ENCODE measurements at places on chromosomes 4 and X.

GRCh38 chr4:7571001-7571400, 136.3 kb upstream of the PSAPL1 start:
- DNase-seq = no peak

- no peak for DNase-seq
These were observed 36.3 kb downstream of the POU4F2 start for GRCh38 chr4:146674829-146675570.

- peak; percentile 24 for DNase-seq
These were observed 37.9 kb downstream of the RAB40AL start for GRCh38 chrX:102975016-102975415.

DNA sequence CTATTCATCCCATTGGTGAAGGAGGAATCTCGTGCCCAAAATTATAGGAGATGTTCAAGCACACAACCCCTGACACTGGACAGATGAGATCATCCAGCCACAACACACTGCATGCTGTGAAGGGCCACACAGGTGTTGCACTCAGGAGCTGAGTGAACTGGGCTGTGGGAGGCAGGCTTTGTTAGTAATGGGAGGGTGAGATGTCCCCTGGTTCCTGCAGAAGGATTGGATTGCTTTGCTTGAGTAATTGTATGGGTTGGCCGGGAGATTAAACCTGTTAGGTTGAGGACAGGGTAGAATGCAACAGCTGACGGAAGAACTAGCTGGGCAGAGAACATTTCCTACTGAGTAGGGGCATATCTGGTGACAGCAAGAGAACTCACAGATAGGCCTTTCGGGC, 152.2 kb downstream of the TACR3 start:
- no peak for DNase-seq

DNA sequence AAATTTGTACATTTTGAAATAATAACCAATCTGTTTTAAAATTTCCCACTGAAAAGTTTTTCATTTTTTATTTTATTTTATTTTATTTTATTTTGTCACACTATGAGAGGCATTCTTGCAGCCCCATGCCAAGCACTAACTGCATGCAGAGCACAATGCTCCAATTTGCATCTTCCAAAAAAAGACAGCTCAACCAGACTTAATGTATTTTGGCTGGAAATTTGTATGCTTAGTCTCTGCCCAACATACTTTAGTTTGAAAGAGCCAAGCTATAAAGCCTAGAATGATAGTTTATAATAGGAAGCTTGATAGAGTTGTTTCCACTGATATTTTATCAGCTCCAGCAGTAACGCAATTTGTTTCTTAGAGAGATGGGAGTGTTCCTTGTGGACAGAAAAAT, 235.5 kb downstream of the GALNTL6 start:
- no peak for DNase-seq

DNA sequence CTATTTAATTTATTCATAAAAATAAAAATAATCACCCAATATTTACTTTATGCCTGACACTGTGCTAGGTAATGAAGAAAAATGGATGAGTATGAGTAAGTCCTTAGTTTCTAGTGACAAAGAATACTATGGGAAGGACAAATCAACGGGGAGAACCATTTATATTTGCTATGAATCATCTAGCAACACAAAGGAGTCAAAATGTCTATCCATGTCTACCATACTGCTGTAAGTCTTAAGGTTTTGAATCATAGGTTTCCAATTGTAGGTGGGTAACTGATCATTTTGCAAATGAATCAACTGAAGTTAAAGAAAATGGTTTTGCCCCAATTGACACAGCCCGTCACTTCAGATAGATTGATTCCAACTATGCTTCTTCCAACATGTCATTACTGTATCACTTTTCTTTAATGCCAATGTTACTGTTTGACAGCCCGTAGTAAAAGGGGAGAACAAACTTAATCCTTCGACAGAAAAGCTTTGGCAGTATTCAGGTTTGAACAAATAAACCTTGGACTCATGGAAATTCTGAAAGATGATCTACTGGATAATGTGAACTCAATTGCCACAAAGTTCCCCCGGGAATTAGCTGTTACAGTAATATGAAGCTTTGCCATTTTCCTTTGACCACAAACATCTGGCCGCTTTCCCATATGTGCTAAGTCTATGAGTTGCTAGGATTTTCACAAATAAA, 3.2 kb downstream of the TDO2 start:
- peak; percentile 99 for DNase-seq

- no peak for DNase-seq
These were observed 30.3 kb downstream of the CCNG2 start for GRCh38 chr4:77187322-77187721.

GRCh38 chr4:146481246-146481645, 40.5 kb downstream of the SLC10A7 start:
- no peak for DNase-seq

DNA sequence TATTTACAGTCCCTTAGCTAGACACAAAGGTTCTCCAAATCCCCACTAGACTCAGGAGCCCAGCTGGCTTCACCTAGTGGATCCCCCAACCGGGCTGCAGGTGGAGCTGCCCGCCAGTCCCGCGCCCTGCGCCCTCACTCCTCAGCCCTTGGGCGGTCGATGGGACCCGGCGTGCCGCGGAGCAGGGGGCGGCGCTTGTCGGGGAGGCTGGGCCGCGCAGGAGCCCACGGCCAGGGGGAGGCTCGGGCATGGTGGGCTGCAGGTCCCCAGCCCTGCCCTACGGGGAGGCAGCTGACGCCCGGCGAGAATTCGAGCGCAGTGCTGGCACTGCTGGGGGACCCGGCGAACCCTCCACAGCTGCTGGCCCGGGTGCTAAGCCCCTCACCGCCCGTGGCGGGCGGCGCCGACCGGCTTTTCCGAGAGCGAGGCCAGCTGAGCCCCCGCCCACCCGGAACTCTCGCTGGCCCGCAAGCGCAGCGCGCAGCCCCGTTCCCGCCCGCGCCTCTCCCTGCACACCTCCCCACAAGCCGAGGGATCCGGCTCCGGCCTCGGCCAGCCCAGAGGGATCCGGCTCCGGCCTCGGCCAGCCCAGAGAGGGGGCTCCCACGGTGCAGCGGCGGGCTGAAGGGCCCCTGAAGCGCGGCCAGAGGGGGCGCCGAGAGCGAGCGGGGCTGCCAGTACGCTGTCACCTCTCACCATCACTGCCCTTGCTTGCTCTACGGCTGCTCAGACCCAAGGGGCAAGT, 39.4 kb downstream of the WFS1 start:
- DNase-seq = no peak

- peak; percentile 44 for DNase-seq
These were observed 76.1 kb downstream of the CHST7 start for GRCh38 chrX:46649421-46650260.

DNA sequence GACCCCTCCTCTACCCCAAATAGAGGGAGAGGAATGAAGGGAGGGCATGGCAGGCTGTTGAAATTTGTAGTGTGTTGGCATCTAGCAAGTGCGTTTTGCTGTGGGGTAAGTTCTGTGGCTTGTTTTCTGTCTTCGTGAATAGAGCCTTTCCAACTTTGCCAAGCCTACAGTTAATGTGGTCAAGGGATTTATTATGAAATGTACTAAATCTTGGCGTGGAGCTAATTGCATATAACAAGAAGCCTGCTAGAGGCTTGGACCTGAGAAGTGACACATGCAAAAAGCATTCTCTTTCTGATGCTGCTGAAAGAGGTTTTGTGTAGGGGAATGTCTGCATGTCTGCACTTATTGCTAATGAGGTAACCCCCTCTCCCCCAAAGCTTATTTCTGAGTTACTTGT, 132.2 kb downstream of the BMPR1B start:
- DNase-seq = peak; percentile 74

GRCh38 chr4:20890761-20891160, 190.5 kb downstream of the PACRGL start:
- peak; percentile 0 for DNase-seq

GRCh38 chrX:40007756-40008705, 89.7 kb downstream of the BCOR start:
- DNase-seq = no peak

DNA sequence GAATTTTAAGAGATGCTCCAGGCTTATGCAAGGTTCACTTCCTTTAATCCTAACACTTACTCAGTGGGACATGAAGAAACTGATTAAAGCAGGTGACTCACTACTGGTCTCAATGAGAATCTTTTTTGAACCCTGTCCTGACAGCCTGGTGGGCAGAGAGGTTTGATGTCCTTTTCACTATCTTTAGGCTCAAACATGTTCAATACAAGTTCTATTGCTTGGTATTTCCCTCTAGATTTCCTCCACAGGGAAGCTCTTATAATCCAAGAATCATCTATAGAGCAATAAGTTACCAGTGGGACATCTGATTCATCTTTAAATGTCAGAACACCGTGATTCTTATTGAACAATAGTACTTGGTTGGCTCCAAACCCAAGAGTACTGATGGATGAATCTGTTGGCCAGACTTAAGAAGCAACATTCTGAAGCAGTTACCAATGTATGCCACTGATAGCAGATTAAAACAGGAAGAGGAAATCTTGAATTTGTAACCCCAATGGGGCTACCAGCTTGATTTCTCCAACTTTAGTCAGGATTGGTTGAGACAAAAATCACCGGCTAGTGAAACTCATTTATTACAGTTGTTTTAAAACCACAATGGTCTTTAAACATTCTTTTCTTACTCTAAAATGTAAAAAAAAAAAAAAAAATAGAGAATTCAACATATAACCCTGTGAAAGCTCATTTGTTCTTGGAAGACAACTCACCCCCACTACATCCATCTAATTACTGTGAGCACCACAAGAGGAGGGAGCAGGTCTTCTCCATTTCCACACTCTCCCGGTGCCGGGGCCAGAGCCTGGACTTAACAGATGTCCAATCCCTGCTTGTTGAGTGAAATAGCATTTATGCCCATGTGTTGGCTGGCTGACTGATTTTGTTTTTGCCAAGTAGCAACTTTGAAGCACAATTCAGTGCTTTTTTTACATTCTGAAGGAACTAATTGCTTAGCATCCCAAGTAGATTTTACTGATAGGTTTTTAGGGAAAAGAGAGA, 43.3 kb downstream of the FGFBP1 start:
- no peak for DNase-seq

DNA sequence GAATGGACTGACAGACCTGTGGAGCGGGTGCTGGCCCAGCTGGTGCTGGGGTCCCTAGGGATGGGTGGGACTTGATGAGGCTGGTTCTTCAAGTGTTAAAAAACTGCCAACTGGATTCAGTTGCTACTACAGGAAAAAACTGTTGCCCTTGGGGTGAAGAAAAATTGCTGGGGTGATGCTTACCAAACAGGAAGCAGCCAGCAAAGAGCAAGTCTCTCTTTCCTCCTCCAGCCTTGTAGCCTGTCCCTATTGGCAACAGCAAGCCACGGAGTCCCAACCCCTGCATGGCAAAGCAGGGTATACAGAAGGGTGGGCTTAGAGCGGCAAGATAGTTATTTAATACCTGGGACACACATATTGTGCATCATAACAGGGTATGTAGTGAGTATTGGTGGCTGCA, 60.1 kb upstream of the ATP8A1 start:
- no peak for DNase-seq

GRCh38 chr4:180380733-180381132, 1862.5 kb upstream of the TENM3 start:
- peak; percentile 22 for DNase-seq

DNA sequence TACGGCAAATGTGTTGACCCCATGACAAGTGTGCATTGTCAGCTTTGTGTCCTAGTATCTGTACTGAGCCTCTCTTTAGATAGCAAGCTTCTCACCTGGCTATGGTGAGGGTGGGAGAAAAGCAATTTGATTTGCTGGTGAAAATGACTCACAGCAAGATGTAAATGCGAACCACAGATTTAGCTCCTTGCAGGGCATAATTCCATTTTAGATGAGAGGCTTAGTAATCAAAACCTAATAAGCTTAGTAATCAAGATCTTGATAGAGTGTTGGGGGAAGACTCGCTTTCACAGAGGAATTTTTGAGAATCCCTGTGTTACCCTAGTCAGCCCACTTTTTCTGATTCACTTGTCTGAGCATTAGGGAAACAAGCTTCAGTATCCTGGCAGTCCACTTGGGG, 7.7 kb upstream of the OCIAD2 start:
- no peak for DNase-seq

- no peak for DNase-seq
These were observed 131.8 kb downstream of the ENOX2 start for GRCh38 chrX:130771230-130771629.

- no peak for DNase-seq
These were observed 49.5 kb upstream of the GC start for GRCh38 chr4:71833232-71833900.

DNA sequence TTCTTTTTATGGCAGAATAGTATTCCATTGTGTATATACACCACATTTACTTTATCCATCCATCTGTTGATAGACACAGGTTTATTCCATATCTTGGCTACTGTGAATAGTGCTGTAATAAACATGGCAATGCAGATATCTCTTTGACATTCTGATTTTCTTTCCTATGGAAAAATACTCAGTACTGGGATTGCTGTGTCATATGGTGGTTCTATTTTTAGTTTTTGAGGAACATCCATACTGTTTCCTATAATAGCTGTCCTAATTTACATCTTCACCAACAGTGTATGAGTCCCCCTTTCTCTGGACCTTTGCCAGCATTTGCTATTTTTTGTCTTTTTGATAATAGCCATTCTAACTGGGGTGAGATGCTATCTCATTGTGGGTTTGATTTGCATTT, 73.5 kb downstream of the GPAT3 start:
- DNase-seq = no peak

DNA sequence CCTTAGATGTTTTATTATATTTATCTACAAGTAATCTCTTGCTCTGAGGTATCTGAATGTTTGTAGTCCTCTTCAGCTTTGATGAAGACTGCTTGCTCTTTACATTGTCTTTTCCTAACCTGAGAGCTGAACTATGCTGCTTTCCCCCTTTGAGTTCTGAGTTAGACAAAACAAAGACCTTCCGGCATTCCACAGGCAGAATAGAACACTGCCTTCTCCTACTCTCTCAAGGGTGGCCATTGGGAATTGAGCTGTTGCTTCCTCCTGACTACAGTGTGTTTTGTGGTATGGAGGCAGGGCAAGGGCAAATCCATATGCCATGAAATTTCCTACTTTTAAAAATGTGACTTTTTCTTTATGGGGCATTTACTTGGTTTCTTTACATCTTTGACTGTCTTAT, 841.0 kb downstream of the FAM133A start:
- no peak for DNase-seq

DNA sequence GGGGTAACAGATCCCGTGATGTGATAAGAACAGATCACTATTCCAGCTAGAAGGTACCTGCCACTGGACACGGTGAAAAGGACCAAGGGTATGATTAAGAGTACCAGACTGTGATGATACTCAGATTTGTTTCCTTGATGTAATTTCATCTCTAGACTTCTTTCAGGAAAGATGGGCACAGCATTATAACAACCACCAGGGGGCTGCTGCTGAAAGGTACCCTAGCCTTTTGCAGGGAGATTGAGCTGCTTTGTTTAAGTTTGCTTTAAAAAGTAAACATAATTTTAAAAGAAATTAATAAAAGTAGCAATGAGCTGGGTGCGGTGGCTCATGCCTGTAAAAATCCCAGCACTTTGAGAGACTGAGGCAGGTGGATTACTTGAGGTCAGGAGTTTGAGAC, 145.4 kb downstream of the EMCN start:
- no peak for DNase-seq
